Activated CD4-positive, alpha-beta T cell treated with anti-CD3 and anti-CD28 coated beads, Interleukin-2, amount 50 U/mL, for 48 hours (primary cell): ENCODE measurements at places on chromosomes 2 and 18.

GRCh38 chr2:88671786-88672427 lies 19.6 kb upstream of the RPIA start:
- no peak for DNase-seq

GRCh38 chr2:239758279-239758877 lies 266.8 kb downstream of the NDUFA10 start:
- no peak for DNase-seq

- no peak for DNase-seq
These were observed 114.9 kb upstream of the NT5C1B start for GRCh38 chr2:18704276-18704675.

- no peak for DNase-seq
These were observed 6.2 kb upstream of the CCDC85A start for GRCh38 chr2:56177420-56178220.

- DNase-seq = no peak
These were observed 54.0 kb downstream of the CLASP1 start for GRCh38 chr2:121595012-121595891.

DNA sequence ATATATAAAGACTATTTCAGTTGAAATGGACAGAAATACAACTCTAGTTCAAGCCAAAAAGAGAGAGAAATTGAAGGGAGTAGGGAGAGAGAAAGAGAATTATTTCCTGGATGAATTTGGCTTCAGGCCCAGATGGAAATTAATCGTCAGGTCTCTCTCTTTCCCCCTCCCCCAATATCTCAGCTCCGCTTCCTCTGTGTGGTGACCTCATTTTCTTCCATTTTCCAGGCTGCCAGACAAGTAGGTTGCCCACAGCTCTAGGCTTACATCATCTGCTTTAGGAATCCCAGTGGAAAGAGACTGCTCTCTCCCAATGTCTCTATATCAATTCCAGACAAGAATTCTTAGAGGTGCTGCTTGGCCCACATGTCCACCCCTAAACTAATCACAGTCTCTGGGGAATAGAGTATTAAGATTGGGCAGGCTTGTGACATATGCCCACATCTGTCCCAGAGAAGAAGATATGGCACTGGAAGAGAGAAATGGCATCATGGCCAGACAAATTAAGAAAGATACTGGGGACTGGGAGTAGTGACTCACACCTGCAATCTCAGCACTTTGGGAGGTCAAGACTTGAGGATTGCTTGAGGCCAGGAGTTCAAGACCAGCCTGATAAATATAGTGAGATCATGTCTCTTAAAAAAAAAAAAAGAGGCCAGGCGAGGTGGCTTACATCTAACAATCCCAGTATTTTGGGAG lies 37.2 kb upstream of the CFAP36 start:
- no peak for DNase-seq

DNA sequence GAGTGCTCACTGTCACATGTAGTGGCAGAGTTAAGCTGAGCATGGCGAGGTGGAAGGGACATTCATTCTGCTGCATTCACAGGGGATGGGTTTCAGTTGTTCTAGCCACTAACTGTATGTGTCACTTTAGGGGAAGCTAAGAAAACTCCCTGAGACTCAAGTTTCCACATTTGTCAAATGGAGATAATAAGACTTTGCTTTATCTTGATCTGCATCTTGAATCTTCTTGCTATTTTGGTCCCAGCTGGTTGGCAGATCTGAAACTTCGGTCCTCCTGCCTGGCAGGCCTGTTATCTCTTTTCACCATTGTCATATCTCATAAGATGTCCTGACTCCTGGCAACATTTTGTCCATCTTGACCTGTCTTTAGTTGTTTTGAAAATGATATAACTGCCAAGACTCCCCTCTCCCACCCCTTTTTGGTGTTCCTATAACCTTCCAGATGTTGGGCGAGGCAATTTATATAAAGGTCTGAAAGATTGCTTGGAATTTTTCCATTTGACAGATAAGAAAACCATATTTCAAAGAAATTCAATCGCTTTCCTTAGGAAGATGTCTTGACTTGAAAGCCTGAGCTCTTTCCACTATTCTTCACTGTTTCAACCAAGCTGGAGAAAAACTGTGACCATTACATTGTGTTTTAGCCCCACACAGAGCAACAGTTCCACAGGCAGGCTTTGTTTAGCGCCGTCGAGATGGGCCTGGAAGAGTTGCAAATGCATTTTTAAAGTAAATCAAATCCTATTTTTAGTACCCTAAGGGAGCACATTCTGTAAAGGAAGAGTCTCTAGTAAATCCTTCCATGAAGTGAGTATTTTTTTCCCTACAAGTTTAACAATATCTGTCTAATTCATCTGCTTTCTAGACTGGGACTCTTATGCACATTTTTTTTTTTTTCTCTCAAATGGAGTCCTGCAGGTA lies 33.4 kb downstream of the MYCN start:
- DNase-seq = no peak

- no peak for DNase-seq
These were observed 33.9 kb downstream of the RBMS1 start for GRCh38 chr2:160459538-160460332.

- no peak for DNase-seq
These were observed 8.1 kb downstream of the EMILIN2 start for GRCh38 chr18:2854875-2855274.

- DNase-seq = no peak
These were observed 7.4 kb downstream of the DNAJB2 start for GRCh38 chr2:219286436-219287115.

DNA sequence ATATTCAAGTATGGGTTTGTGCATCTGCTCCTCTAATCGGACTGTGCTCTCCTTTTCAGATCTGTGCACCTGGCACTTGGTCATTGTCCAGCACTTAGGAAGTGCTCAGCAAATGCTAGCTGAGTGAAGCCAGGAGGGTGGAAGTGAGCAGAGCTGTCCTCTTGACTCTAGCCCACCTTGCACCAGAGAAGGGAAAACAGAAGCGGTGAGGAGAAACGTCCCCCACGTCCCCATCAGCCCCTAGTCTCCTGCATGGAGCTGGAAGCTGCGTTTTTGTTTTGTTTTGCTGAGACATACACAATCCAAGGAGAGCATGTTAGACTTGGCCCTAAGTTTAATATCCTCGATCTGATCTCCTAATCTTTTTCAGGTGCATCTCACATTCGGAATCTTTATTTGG lies 73.6 kb downstream of the EN1 start:
- no peak for DNase-seq

DNA sequence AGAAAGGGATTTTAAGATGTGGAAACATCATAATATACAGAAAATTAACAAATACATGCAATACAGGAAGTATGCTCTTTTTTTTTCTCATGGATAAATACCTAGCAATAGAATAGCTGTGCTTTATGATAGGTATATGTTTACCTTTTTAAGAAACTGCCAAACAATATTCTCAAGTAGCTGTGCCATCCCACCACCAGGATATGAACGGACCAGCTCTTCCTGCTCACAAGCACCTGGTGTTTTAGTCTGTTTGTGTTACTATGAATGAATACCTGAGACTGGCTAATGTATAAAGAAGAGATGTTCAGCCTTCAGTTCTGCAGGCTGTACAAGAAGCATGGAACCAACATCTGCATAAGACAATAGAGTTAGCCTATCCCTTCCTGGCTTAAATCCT lies 19.9 kb upstream of the UGT1A8 start:
- DNase-seq = no peak

GRCh38 chr2:126642031-126642430 lies 13.9 kb upstream of the GYPC start:
- DNase-seq = no peak

DNA sequence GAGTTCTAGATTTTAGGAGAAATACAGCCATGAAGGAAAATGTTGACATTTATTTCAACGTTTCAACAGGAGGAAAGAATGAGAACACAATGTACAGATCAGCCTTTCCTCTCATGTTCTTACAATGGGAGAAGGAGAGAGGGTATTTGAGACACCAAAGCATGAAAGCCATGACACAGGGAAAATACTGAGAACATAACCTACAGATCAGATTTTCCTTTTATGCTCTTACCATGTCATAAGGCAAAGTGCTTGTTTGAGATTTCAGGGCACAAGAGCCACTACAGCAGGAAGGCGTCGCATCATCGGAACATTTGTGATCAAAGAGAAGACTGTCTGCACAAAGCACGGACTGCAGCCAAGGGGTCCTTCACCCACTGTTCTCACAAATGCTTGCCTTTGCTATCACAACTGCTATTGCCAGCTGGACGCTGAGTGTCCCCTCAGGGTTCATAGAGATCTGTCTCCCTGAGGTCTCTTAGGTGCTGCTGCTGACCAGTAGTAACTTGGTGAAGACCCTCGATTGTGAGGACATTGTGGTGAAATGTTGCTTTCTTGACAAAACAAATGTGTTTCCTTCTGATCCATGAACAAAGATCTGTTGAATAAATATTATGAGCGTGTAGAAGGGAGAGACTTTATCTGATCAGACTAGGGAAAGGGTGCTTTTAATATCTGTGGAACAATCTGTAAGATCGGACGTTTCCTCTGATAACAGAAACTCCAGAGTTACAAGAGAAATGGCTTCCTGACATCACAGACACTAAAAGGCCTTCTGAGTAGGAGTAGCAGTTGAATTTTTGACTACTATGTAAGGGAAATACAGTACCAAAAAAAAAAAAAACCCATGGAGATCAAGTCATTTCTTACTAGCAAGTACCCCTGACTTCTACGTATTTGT lies 6.4 kb upstream of the IL1RL1 start:
- DNase-seq = peak; percentile 53
